WTC11 (cell line): ENCODE measurements at places on chromosomes 12 and 14.

GRCh38 chr14:71733210-71733883 lies 198.9 kb upstream of the RGS6 start:
- no peak for DNase-seq

GRCh38 chr12:2689393-2689792 lies 105.4 kb upstream of the FKBP4 start:
- no peak for DNase-seq

DNA sequence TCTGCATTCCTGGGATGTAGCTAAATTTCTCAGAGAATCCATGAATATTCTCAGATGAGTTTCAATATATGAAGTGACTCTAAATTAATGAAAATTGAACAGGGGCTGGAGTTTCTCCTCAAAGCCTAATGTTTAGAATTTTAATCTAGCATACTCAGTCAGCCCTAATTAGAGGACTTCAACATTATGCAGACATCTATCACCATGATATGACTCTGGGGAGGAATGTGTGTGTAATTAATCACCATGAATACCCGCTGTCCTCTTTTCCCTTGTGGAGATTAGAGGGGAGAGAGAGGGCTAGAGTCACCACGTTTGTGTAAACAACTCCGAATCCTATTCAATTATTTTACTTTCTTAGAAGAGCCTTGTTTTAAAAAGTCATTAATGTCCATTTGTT lies 698.6 kb upstream of the MDGA2 start:
- DNase-seq: no peak

- DNase-seq: no peak
Observed at GRCh38 chr14:31770271-31770670, 209.1 kb downstream of the NUBPL start.

DNA sequence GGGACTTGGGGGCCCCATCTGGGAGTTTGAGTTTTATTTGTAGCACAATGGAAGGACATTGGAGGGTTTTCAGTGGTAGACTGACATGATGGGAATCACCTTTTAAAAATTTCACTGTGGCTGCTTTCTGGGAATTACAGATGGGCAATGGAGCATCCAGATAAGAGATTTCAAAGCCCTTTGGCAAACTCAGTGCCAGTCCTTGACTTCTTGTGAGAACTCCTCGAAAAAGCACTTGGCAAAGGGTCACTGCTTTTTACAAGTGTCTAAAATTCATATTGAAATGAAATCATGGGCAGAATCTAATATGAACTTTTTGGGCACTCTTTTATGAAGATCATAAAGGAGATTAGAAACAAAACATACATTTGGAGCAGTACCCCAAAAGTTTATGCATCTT lies 34.3 kb upstream of the IGF1 start:
- DNase-seq: no peak

GRCh38 chr12:31687101-31687527 lies 27.6 kb downstream of the ETFBKMT start:
- DNase-seq: no peak

DNA sequence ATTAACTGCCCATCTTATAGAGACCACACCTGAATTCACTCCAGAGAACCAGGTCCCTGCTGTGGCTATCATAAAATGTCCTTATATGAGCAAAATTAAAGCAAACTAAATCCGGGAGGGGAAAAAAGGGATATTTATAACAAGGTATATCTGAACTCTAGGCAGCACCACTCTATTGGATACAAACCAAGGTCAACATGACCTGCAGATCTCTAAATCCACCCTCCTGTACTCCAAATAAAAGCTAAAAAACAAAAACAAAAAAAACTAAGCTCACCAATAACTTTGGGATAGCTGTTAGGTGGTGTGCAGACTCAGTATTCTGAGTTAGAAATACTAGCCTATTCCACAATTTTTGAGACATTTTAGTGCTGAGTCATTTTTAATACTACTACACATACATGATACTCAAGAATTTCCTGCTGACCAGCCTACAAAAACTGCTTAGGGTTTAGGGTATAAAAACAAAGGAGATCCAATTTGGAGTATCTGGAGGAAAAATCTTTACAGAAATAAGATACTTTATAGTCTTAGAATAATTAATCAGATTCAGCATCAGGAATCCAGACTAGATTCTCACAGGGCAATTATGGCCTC lies 46.6 kb upstream of the LTBP2 start:
- DNase-seq: no peak
